ENCODE measurements at places on chromosomes 16 and 17.

GRCh38 chr16:7161891-7162290 is 170.8 kb upstream of the RBFOX1 start:
- no peak for DNase-seq

DNA sequence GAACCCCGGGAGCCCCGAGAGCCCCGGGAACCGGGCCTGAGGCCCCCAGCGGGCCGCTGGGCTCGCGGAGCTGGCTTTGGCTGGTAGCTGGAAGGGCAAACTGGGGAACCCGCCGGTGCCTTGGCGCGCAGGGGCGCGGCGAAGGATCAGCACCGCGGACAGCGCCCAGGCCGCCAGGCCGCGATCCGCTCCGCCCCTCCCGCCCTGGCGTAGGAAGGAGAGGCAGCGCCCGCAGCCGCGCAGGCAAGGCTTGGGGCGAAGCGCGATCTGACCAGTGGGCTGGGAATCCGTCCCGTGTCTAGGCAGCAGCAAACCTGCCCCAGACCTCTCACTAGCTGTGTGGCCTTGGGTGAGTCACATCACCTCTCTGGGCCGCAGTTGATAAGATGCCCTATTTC is 331 bp upstream of the CCDC92B start:
- DNase-seq, result peak; percentile 58

GRCh38 chr17:57425431-57425830 is 169.1 kb downstream of the MSI2 start:
- DNase-seq, result no peak

DNA sequence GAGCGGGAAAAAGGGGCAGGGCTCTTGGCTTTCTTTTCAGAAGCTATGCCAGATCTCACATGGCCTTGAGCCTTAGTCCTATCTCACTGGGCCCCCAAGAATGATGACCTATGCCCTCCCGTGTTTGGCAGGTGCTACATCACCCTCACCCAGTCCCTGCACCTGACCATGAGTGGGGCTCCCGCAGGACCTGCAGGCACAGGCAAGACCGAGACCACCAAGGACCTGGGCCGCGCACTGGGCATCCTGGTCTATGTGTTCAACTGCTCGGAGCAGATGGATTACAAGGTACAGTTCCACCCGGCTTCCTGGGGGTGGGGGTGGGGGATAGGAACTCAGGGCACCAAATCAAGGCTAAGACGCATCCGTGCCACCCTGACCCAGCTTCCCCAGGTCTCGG is 120.9 kb downstream of the DNAH9 start:
- no peak for DNase-seq

- DNase-seq, result peak; percentile 94
These were observed 1.3 kb upstream of the IRX5 start for GRCh38 chr16:54929090-54930004.

- no peak for DNase-seq
These were observed 21.8 kb downstream of the NARF start for GRCh38 chr17:82480318-82480717.

Measured in activated CD4-positive, alpha-beta T cell treated with anti-CD3 and anti-CD28 coated beads for 24 hours (primary cell).